Memory B cell (primary cell): ENCODE measurements at places on chromosomes 16 and 17.

GRCh38 chr16:83682116-83682867 lies 125.5 kb upstream of the HSBP1 start:
- DNase-seq: no peak

DNA sequence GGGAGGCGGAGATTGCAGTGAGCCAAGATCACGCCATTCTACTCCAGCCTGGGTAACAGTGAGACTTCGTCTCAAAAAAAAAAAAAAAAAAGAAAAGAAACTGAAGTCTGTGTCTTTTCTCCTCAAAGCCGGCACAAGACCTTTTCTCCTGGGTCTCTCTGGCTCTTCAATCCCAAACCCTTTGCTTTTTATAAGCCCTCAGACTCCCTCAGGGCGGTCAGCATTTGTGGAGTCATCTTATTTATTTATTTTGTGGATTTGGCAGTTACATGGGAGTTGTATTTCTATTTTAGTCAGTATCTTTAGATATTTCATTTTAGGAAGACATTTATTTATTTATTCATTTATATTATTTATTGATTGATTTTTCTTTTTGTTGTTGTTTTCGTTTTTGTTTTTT lies 57.7 kb upstream of the MAP3K14 start:
- DNase-seq: no peak

- DNase-seq: no peak
Measured at GRCh38 chr16:55406651-55407050, 72.3 kb upstream of the MMP2 start.

DNA sequence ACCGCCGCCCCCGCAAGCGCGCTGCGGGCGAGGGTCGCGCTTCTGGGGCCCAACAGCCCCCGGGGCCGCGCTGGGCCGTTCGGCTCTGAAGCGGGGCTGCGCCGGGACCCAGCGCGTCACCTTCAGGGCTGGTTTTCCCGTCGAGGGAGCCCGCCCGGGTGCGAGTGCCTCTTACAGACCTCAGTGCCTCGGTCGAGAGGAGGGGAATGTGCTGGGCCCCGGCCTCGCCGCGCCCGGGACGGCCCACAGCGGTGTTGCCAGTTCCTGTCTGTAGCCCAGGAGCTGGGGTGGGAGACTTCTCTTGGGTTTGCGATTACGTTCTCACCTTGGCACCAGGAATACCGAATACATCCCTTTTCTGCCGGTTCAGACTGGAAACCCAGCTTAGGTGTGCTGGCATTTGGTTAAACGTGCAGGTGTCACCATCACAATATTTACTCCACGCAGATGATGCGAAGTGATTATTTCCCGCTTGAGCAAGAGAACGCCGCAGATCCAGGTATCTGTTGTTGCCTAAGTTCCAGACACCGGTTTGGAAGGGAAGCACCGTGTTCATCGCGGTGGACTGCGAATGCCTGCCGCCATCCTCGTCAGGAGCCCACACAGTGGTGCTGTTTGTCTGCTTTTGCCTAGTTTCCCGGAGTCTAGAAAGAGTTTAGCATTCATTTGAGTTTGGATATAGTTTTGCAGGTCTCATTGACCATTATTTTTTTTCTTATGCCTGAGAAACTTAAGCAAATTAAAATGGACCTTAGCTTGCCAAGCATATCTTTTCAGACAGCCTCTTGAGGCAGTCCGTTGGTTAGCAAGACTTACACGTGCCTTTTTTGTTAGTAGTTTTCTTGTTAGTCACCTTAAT lies 914 bp downstream of the MAP1LC3B start:
- peak; percentile 29 for DNase-seq

- no peak for DNase-seq
Measured at GRCh38 chr17:54902611-54903010, 2.0 kb downstream of the TOM1L1 start.

GRCh38 chr16:75379911-75380847 lies 53.1 kb downstream of the CFDP1 start:
- peak; percentile 32 for DNase-seq

DNA sequence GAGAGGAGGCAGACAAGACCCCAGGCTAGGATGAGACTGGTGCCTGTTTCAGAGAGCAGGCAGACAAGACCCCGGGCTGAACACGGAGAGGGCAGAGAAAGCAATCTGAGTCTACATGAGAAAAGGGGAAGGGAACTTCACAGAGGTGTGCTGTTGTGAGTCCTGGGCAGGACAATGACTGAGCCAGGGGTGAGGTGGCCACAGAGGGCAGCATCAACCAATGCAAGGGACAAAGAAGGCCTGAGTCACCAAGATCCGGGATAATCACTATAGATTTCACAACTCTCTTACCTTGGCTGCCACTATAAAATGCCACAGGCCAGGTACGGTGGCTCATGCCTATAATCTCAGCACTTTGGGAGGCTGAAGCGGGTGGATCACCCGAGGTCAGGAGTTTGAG lies 89.0 kb downstream of the SLC39A11 start:
- DNase-seq: no peak

DNA sequence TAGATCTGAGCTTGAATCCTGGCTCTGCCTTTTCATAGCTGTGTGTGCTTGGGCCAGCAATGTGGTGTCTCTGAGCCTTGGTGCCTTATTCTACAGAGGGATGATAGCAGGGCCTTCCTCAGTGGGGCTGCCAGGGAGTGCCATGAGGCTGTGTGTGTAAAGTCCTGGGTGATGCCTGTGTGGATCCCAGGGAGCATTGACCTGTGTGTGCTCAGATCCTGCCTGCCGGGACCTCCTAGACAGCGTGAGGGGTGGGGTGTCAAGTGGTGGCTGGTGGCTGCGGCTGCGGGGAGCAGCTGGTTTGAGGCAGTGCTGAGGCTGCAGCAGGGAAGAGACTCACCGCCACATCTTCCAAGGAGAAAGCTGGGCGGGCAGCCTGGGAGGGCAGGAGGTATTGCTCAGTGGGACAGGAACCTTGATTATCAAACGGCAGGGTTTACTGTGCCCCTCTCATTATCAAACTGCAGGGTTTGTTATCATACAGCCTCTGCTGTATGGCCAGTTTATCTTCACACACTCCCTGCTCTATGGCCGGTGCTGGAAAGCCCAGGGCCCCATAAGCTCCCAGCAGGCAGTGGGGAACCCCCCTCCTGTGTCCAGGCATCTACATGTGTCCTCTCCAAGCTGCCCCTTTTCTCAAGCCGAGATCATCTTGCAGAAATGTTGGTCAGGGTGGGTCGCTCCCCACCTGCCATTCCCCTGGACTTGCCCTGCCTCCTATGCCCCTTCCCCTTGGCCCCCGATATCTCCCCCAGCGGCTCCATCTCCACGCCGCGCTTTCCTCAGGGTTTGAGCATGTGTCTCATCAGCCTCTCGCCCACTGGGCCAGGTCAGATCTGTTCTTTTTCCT lies 3.1 kb upstream of the ADCY7 start:
- no peak for DNase-seq

GRCh38 chr16:28951410-28951943 lies 740 bp downstream of the NFATC2IP start:
- DNase-seq: no peak

- no peak for DNase-seq
Measured at GRCh38 chr17:35255316-35255715, 12.4 kb downstream of the SLFN5 start.

DNA sequence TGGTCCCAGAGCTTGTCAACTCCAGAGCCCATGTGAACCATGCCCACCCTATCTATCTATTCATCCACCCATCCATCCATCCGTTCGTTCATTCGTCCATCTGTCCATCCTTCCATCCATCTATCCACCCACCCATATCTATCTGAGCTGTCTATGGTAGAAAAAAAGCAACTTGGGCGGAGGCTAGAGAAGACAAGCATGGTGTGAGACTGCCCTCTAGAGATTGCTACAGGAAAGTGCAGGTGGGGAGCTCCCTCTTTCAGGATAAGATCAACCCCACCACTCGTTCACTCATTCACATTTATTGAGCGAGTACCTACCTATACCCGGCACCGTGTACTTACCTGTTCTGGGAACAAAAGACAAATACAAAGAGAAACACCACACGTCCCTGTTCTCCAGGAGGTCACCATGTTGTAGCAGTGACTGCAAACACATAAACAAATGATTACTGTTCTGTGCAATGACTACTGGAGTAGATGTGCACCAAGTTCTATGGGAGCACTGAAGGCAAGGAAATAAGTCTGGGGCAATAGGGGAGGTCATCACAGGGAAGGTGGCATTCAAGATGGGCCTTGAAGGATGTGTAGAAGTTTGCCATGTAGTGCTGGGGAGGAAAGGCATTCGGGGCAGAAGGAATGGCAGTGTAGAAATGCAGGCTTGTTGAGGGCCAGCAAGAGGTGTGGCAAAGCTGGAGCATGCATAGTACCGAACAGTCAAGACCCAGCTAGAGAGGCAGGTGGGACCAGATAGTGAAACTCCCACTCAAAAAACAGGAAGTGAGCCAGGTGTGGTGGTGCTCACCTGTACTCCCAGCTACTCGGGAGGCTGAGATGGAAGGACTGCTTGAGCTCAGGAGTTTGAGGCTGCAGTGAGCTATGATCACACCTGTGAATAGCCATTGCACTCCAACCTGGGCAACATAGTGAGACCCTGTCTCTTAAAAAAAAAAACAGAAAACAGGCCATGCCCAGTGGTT lies 13.4 kb upstream of the ATP5MC1 start:
- peak; percentile 55 for DNase-seq
